Melanocyte of skin (primary cell): ENCODE measurements at places on chromosomes 11 and 22. TPM values are rescaled to one million over a fixed set of nuclear protein-coding genes. Genes with fewer than 3 reads are reported as not detected.

ANGPTL5 gene
- not detected in 2 replicates for total RNA-seq

MFNG gene
- total RNA-seq, result 0.77 TPM in 1 of 2 replicates, not detected in the other

RIMBP3C gene
- total RNA-seq, result 0.34 and 0.36 TPM in 2 replicates

OR51E2 gene
- total RNA-seq, result not detected in 2 replicates

MYOD1 gene
- not detected in 2 replicates for total RNA-seq

APLNR gene
- not detected in 2 replicates for total RNA-seq

OR51I1 gene
- 0.34 TPM in 1 of 2 replicates, not detected in the other for total RNA-seq

HBD gene
- total RNA-seq, result not detected in 2 replicates

TUBA8 gene
- 0.31 and 0.67 TPM in 2 replicates for total RNA-seq

CALCB gene
- under 0.01 TPM in 1 of 2 replicates, not detected in the other for total RNA-seq

C11orf42 gene
- not detected in 2 replicates for total RNA-seq

POTEH gene
- total RNA-seq, result not detected in 2 replicates

PTDSS2 gene
- 44.0 and 45.5 TPM in 2 replicates for total RNA-seq

ELFN2 gene
- not detected in 2 replicates for total RNA-seq

MMP7 gene
- total RNA-seq, result 0.34 TPM in 1 of 2 replicates, not detected in the other

ELMOD1 gene
- total RNA-seq, result not detected in 2 replicates

MYEOV gene
- 0.36 TPM in 1 of 2 replicates, not detected in the other for total RNA-seq

ACTN3 gene
- total RNA-seq, result not detected in 2 replicates

MICAL3 gene
- 51.3 and 121 TPM in 2 replicates for total RNA-seq

CSF2RB gene
- total RNA-seq, result under 0.01 TPM in 1 of 2 replicates, not detected in the other

YPEL4 gene
- total RNA-seq, result 0.73 and 1.4 TPM in 2 replicates

POU2AF1 gene
- total RNA-seq, result under 0.01 TPM in 1 of 2 replicates, not detected in the other

GAL3ST3 gene
- total RNA-seq, result not detected in 2 replicates

H19 gene
- total RNA-seq, result 0.34 and 0.36 TPM in 2 replicates

KCTD14 gene
- total RNA-seq, result 2.1 and 4.0 TPM in 2 replicates

TMEM132A gene
- total RNA-seq, result 22.9 and 31.7 TPM in 2 replicates
